AG10803 (cell line): ENCODE measurements at places on chromosomes 7 and 10.

DNA sequence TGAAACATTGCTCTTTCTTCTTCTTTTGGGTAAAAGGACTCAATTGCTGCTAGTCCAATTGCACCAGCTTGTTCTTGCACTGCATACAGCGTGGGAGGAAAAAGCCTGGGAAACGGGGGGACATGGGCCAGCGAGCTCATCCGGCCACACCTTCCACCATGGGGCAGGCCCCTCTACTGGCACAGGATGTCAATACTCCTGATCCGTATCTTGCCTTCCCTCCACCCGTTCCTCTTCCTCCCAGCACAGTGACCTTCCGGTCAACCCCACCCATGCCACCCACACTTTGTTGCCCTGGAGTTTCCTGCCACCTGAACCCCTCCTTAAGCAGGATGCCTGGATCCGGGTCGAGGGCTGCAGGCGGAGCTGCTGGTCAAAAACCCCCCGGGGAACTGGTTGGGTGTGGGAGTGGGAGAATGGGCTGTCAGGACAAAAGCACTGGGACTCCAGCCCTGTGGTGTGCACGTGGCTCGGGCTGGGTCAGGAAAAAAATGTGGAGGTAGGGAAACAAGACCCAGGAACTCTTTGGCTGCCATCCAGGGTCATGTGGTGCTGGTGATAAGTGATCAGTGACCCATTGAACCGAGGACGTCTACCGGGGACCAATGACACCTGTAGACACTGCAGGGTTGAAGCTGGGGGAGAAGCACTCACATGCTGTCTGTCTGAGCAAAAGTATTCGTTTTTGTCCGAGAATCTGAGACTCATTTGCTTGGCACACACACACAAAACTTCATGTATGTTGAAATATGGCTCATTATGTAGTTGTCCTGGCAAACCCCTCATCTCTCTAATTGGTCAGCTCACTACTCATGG is 8.1 kb downstream of the IL2RA start:
- DNase-seq: no peak

- no peak for DNase-seq
These were observed 191.7 kb downstream of the ARL4A start for GRCh38 chr7:12879139-12879538.

DNA sequence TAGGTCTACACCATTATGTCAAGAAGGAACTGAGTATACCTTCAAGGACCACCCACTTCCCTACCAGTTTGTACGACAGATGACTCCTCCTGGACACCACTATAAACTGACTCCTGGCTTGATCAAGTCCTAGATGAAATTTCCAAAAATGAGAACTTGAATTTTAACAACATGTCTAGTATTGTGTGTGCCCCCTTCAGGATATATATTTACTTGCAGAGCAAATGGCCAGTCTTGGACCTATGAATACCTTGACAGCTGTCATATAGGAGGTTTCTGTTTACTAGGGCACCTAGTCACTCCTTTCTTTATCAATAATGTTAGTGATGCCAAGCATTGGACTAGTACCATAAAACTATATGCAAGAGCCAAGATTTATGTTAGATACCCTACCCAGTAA is 94.1 kb upstream of the TMEM26 start:
- DNase-seq: no peak

DNA sequence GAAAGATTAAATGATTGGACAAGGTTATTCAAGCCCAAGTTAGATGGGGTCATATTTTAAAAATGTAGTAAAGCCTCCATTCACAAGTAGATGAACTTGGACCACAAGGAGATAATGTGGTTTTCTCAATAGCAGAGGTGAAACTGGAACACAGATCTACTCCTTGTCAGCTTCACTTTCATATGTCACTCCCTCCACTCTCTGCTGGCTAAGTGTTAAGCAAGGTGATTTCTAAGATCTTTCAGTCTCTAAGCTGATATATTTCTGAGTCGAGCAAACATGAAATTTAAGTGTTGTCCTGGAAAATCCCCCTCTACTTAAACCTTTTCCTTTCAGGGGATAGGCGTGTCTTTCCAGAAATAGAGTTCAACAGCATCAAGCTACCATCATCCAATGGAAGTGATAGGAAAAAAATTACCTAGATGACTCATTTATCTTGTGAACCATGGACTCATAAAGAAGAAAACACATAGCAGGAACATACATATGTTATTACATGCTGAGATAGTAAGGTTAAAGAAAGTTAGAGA is 275.0 kb downstream of the PTEN start:
- DNase-seq: no peak

- DNase-seq: no peak
These were observed 22.8 kb upstream of the DPYSL4 start for GRCh38 chr10:132163826-132164515.

GRCh38 chr7:151410405-151411390 is 860 bp upstream of the WDR86 start:
- DNase-seq: no peak

GRCh38 chr7:52163311-52163710 is 846.7 kb upstream of the COBL start:
- DNase-seq: no peak

DNA sequence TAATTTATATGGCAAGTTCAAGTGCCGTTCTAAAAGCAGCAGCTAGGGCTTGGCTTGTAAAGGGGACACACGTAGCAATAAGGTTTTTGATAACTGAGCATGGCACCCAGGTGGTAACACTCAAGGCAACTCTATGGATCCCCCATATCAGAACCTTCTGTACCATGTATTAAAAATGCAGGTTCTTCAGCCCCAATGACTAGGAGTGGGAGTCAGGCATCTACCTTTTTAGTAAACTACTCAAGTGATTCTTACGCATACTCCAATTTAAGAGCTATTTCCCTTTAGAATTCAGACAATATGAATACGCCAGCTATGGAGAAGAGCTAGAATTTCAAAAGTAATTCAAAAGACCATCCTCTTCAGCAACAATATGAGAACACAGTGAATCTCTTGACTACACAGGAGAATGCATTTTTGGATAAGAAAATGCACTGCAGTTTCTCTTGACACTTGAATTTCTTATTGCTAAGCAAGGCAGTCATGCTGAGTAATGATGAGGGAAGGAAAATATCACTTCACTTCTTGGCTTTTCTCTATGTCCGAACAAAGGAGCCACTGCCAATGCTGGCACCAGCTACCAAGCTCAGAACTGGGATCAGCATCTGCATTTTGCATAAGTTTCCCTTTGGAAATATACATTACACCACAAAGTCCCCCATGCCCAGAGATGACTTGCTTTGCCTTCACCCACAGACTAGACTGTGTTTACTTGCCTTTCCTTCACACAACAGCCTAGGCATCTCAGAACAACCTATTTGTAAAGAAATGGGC is 53.5 kb downstream of the ABLIM1 start:
- no peak for DNase-seq

GRCh38 chr7:17668122-17668521 is 272.2 kb downstream of the SNX13 start:
- DNase-seq: no peak

DNA sequence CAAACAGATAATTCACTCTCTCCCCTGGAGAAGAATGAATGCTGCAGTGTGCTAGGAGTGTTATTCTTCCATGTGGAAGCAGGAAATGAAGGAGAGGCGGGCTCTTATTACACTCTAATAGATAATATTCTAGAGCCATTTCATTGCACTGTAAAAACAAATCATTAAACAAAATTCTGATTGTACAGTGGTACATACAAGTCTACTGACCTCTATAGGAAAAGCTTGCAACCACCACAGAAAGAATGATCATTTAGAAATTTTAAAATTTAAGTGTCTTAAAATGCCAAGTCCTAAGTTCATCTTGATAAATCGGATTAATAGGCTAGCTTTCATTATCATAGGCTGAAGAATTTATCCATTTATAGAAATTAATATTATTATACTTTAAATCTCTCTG is 960.3 kb upstream of the LRRN3 start:
- no peak for DNase-seq

DNA sequence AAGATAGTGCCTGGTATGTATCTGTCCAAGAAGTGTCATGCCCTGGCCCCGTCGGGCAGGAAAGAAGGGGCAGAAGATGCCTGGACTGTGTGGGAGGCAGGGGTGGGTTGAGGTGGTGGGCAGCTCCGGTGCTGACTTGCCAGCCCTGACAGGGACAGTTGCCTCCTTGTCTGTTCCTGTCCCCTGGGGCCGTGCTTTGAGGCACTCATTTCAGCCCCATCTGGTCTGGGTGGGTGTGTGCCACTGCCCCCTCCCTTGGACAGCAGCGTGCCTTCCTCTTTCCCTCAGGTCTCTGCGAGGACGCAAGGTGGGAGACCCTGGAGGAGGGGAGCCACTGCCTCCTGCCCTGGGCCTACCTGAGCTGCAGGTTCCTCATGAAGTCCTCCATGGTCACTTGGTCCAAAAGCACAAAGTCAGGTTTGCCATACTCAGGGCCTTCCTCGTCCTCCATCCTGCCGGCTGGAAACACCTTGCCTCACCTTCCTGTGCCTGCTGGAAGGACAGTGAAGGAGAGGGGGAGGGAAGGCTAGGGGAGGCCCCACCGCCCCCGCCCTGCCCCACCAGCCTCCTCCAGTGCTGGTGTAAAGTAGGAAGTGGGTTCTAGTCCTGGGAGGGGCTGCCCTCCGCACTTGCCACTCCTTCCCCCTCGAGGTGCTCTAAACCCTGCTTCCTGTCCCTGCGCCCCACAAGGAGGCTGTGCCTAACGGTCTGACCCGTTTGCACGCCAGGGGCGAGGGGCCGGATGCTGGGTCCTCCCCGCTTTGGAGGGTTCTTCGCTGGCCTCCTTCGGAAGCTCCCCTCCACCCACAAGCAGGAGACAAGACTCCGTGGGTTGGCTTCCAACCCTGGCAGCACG is at the start of gene MYO1G:
Gene MYO1G, minus strand, starts transcription at position 505 of the 856 bp plus-strand sequence. Its CDS starts 54 bp downstream, at position 451.
- DNase-seq: no peak

GRCh38 chr7:102310414-102310815 is 23.7 kb downstream of the SH2B2 start:
- DNase-seq: no peak

DNA sequence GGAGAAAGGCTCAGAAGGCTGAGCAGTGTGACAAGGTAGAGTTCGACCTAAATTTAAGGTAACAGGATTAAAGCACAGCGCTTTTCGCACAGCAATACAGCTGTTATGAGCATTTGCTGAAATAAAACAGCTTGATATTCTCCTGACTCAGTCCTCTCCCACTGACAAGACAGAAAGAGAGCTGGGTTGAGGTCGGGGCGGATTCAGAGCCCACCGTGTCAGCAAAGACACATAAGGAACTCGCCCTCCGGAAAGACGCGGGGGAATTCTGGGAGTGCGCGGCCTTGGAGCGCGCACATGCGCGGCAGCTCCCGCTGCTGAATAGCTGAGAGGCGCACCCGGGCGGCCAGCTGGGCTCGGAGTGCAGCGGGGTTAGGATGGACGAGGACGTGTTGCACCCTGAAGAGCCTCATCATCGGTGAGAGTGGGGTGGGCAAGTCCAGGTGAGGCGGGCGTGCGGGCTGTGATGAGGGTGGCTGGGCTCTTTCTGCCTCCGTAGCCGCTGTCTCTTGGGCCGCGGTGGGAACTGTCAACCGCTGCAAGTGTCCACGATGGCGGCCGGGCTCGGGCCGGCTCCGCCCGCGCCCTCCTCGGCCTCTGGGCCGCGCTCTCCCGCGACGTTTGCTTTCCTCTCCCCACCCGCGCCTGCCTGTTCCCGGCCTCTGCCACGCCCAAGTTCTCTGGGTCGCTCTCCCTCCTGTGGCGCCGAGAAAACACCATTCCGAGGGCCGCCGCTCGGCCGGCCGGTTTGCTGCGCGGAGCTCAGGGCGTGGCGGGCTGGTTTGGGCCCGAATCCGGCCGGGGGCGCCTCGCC is 120.6 kb downstream of the LYZL1 start:
- DNase-seq: peak; percentile 67

DNA sequence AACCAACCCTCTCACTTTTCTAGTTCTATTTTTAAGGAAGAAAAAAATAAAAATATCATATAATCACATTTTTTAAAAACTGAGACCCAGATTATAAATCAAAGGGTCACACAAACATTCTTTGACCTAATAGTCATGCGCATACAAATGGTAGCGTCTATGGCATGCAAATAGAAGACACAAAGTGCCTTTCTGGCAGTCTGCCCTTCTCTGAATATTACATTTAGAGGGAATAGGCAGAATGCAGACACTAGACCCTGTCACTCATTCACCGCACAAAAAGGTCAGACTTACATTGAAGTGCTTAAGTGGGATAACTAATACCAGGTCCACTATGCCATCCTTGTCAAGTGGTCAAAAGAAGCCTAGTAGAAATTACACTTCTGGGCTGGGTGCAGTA is 26.5 kb upstream of the FHIP2A start:
- DNase-seq: no peak

- DNase-seq: peak; percentile 38
These were observed 37.1 kb downstream of the COL26A1 start for GRCh38 chr7:101399759-101400158.

GRCh38 chr10:91931526-91932190 is 8.1 kb downstream of the BTAF1 start:
- no peak for DNase-seq

- no peak for DNase-seq
These were observed 68.3 kb downstream of the UBE2H start for GRCh38 chr7:129884495-129884894.

DNA sequence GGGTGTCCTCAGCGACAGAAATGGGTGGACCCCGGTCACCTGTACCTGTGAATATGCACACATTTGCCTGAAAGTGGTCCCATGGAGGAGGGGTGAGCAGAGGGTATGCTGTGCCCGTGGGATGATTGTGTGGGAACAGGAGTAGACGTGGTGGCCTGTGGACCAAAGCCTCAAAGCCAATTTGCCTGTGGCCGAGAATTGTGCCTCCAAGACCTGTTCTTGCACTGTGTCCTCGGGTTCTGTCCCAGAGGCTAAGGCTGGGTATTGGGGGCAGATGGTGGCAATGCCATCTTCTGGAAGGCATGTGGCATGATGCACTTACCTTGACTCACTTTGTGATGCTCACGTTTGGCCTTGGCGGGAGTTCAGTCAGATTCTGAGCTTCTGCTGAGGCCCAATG is 351.0 kb downstream of the TCERG1L start:
- DNase-seq: no peak
